ENCODE measurements at places on chromosomes 12 and 14.

DNA sequence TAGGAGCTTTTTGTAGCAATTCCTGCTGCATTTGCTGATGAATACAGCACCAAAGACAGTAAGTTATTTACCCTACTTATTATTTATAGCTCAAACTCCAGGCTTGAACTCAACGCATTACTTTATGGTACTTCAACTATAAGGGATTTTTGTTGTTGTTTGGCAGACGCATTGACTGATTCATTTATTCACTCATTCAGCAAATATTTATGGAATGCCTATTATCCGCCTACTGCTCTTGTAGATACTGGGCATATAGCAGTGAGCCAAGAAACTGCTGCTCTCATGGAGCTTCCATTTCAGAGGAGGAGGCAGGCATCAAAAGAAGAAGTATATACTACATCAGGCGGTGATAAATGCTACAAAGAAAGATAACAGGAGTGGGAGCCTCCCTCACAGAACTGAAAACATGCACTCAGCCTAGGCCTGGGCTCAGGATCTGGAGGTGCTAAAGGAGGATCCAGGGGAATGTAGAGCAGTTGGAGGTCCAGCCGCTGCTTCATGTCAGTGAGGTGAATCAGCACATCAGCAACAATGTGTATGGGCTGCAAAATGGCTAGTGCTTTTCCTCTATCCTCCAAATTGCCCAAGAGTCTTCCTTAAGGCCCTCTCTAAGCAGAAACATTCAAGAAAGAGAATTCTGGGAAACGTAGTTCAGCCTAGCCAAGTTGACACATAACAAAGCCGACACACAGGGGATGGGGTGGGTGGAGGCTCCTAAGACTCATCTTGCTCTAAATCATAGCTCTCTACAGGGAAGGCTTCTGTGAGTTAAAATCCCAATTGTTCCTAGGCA lies 157.5 kb downstream of the NRXN3 start:
- no peak for DNase-seq

- DNase-seq: peak; percentile 42
Observed at GRCh38 chr14:65949711-65950516, 536.3 kb upstream of the CCDC196 start.

DNA sequence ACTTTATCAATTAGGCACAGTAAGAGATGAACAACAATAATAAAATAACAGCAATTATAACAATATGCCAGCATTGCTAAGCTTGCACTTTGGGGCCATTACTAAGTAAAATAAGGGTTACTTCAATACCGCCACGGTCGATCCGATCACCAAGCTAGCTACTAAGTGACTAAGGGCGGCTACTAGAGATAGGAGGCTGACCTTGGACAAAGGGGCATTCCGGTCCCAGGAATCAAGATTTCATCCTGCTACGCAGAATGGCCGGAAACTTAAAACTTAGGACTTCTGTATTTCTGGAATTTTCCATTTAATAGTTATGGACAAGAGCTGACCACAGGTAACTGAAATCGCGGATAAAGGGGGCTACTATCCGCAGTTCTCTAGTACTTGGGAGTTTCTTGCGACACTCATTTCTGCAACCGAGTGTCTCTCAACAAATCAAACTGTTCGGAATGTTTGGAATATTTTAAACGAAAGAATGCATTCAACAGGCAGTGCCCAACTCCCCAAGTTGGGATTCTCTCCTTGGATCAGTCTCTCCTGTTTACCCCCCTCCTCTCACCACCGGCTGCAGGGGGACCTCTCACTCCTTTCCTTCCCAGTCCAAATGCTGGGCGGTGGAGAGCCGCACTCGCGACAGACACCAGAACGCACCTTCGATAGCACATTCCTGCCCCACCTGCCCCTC lies 650 bp downstream of the HEBP1 start:
- no peak for DNase-seq

DNA sequence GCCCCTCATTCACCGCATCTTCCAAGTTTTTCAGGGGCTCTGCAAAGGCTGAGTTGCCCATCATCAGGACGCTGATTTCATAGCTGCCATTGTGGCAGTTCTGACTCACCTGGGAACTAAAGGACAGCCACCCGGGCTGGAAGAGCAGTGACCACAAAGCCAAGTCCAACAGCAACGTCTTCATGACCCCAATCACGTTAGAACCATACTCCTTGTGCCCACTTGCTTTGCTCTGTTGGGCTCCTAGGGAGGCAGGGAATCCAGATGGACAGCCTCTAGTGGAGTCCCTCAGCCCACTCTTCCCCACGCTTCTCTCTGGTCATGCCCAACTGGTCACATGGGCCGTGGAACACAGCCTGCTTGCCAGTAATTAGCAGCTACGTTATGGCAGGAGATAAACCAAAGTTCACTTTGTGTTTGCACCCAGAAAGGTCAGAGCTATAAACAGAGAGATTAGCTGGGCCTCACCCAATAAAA lies at the start of gene GUCY2C:
TSS of gene GUCY2C (minus strand) at position 335 of the 477 bp plus-strand sequence. CDS start at position 184, 151 bp downstream.
- DNase-seq: no peak

GRCh38 chr14:35355981-35356841 lies 48.3 kb downstream of the NFKBIA start:
- peak; percentile 58 for DNase-seq

DNA sequence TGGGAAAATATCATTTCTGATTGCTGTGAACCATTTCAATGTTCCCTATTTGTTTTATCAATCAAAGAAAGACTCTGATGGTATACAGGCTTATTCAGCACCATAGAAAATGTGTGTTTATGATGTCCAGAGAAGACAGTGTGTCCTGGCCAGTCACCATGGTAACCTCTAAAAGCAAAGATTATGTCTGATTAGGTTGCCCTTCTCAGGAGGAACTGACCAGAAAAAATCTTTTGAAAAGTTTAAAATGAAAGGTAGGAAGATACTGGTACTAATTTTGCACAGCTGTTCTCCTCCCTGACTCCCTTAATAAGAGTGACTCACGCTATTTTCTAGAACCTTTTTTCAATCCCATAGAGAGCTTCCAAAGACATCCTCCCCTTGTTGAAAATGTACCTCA lies 391.8 kb upstream of the DCN start:
- DNase-seq: no peak

DNA sequence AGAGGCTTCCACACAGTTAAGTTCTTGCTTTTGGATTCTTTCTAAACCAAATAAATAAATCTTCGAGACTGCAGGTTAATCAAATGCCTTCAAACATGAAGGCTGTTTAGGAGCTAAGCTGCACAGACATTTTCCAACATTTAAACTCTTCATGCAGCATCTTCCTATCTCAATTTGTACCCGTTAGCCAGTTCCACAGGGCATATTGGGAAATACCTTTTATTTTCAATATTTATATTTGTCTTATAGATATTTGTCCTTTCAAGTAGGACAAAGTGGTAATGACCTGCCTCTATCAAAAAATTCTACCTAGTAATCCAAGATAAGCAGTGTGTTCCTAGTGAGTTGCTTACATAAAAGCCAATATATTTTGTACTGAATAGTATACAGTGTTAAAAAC lies 373.6 kb downstream of the DIO2 start:
- DNase-seq: no peak

Measured in T-helper 2 cell treated with Interferon-gamma antibody and Interleukin-4, amounts not matched to agents 5 μg/mL and 100 μg/mL, for 36 hours (primary cell).